ENCODE measurements at places on chromosomes 1 and 21.

DNA sequence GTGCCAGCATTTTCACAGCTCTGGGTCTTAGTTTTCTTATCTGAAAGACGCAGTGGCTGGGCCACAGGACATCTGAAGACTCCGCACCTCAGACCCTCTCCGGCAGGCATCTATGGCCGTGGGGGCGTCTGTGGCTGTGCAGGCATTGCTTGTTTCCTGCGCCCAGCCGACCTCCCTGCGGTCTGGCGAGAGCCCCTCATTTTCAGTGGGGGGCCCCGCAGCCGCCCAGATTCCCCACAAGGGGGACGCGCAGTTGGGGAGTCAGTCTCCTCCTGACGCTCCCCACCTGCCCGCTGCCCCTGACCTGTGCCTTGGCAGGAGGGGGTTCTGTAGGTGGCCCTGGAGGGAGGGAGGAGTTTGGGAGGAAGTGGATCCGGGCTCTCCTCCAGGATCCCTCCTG is 3.5 kb upstream of the TFF1 start:
- DNase-seq: no peak

- DNase-seq: no peak
Measured at GRCh38 chr1:64478594-64479470, 8.9 kb downstream of the CACHD1 start.

GRCh38 chr1:160353223-160353622 is 10.0 kb downstream of the NCSTN start:
- DNase-seq: no peak

DNA sequence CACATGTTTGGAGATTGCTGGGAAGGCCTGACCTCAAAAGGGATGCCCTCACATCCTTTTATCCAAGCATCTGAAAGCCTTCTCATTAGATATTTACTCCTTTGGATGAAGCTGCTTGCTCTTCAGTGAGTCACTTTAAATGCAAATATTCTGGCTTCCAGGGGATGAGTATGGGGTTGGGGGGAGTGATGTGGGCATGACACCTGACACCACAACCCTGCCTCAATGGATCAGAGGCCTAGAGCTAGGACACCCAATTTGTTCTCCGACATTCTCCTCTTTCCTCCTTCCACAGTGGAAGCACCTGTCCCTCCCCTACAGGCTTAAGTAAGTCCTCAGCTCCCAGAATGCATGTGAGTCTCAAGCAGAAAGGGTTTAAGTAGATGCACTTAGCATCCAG is 238.3 kb downstream of the OMA1 start:
- DNase-seq: no peak

- no peak for DNase-seq
Measured at GRCh38 chr1:212651521-212651920, 43.0 kb downstream of the ATF3 start.

DNA sequence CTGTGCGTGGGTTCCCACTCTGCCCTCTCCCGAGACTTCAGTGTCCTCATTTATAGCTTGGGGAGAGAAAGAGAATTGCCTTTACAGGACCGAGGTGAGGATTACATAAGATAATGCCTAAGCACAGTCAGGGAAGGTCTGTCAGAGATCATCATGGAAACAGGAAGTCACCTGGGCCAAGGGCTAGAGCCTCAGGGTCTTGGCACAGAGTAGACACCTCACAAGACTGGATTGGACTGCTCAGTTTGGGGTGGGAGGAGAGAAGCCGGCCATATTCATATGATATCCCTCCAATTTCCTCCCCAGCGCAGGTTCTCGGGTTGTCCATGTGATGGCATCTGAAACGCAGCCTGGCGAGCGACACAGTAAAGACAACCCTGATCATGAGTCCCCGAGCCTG is 3.8 kb downstream of the CNR2 start:
- peak; percentile 41 for DNase-seq

DNA sequence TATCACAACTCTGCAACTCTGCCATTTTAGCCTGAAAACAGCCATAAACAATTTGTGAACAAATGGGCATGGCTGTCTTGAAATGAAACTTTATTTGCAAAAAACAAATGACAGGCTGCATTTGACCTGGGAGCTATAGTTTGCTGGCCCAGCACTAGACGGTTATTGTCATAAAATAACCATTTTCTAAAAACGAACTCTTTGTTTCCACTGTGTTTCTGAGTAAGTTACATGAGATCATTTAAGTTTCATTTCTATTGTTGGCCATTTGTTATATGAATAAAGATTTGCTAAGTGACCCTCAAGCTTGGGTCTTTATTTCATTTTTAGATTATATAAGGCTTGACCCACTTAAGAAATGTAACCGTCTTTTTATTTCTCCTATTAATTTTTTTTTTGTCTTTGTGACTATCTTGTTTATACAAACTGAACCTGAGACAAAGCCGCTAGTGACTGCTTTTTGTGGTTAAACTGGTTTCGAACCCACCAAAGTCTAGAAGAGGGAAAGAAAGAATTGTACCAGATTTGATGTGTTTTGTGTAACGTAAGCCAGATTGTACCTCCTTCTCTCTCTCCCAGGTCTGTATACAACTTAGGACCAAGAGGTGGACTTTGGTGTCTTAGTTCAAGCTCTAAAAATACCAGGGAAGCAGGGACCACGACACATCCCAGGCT is 12.9 kb upstream of the KCNJ15 start:
- DNase-seq: no peak

DNA sequence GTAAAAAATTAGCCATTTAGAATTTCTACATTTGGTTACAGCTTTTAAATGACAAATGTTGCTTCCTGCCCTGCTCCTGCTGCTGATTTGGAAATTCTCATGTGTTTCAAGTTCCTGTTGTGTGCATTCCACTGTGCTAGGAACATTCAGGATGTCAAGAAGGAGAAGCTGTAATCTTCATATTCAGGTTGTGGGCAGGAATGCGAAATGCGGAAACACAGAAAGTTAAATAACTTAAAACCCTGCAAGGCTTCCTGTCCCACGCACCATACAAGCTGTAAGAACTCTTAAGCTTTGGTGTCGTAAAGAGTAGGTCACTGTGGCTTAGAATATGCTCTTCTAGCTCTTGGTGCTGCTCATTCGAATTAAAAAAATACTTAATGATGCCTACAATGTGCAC is 52.6 kb downstream of the S100B start:
- peak; percentile 69 for DNase-seq

- DNase-seq: no peak
Measured at GRCh38 chr1:8152731-8153702, 126.9 kb upstream of the ERRFI1 start.

DNA sequence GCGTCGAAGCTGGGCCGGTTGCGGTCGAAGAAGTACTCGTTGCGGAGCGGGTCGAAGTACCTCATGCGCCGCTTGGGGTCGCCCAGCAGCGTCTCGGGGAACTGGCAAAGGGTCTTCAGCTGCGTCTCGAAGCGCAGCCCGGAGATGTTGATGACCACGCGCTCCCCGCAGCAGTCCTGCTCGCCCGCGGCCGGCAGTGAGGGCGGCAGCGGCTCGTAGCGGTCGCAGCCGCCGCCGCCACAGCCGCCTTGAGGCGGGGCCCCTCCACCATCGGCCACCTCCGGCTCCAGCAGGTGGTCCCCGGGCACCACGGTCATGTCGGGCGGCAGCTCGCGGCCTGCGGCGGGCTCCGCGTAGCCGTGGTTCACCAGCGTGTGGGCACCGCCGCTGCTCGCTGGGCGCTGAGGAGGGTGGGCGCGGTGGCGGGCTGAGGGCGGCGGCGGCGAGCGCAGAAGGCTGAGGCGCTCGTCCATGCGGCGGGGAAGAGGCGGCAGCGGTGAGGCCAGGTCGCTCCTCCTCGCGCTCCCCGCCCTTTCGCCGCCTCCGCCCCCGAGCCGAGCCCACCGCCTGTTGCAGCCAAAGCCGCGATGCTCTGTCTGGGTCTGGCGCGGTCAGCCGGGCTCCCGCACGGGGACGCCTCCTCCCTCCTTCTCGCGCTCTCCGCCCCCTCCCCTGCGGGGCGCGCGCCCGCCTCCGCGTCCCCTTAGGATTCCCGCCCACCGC is at the start of gene KCNA3:
Gene KCNA3, minus strand, starts transcription at position 604 of the 723 bp plus-strand sequence. Its CDS starts 131 bp downstream, at position 473.
- DNase-seq: peak; percentile 61

DNA sequence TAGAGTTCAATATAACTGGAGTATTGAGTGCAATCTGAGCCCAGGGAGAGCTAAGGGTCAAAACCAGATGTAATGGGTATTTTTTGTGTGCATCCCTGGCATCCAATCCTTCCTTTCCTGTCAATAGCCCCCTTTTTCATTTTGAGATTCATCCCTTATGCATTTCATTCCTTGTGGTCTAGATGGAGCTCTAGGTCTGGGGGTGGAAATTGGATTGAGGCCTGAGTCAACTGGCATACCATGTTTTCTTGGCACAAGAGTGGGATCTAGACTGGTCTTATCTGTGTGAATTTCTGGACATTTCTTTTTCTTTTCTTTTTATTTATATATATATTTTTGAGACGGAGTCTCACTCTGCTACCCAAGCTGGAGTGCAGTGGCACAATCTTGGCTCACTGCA is 67.3 kb upstream of the RAB3GAP2 start:
- DNase-seq: no peak

GRCh38 chr21:31273278-31273677 is 70.8 kb downstream of the TIAM1 start:
- no peak for DNase-seq

DNA sequence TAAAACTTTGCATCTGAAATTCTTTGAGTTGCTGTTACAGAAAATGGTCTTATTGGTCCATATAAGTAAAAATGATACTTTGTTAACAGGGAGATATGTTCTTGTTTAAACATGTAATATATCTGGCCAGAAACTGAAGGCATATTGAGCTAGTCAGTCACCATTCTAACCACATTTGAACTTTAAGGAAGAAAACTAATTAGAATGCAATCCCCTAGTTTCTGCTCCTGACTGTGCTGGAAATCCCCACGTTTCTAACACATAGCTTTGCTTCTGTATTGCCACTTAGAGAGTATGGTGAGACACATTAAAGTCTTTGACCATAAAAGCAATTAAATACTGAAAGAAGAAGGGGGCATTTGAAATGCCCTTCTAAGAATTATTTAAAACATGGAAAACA is 32.1 kb upstream of the HIVEP3 start:
- DNase-seq: no peak

GRCh38 chr1:79448426-79448825 is 441.9 kb upstream of the ADGRL4 start:
- DNase-seq: no peak

- DNase-seq: no peak
Measured at GRCh38 chr1:115679141-115679611, 37.4 kb downstream of the VANGL1 start.

- DNase-seq: peak; percentile 48
Measured at GRCh38 chr1:90347366-90347765, 352.5 kb downstream of the ZNF326 start.

GRCh38 chr1:17195731-17196130 is 9.2 kb upstream of the PADI1 start:
- no peak for DNase-seq

- DNase-seq: no peak
Measured at GRCh38 chr1:156578055-156578454, 1.5 kb upstream of the TTC24 start.

- peak; percentile 85 for DNase-seq
Measured at GRCh38 chr1:33256471-33257206, at the start of gene ZNF362. Gene ZNF362 (plus strand): TSS chr1:33256492. CDS start chr1:33270575, 14,083 bp downstream.

DNA sequence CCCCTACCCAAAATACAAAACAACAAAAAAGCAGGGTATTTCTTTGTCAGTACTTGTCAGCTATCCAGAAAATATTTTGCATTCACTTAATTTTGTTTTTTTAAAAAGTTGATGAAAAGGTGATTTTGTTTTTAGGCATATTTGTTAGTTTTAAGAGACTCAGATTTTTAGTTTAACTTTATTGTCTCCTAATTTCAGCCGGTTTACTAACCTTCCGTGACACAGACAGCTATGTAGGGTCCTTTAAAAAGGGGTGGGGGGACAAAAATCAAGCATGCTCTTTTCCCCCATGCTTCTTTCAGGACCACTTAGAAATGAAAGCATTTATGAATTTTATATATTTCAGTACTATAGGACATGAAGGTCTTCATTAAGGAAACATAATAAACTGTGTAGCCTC is 1.6 kb downstream of the PBX1 start:
- DNase-seq: peak; percentile 37

DNA sequence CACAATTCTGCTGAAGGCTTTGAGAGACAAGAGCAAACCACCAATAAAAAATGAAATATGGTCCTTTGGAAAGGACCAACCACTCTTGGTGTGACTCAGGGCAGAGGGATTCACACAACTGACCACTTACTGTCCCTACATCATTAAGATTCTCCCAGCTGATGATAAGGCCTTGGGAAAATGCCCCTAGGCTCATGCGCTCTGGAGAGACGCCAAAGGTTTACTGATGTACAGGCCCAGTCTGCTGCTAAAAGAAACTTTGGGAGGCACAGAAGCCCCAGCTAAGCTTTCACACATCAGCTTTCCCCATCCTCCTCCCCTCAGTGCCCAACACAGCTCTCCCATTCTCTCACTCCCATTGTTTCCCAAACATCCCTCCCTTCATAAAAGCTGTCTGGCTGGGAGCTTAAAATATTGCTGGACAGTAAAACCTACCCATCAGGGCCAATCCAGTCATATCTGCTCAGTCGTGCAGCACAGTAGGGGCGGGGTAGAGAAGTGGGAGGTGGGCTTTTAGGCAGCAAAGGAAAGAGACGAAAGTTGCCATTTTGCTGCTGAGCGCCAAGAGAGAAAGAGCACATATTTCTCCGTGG is at the start of gene GJA8:
Gene GJA8, plus strand, starts transcription at position 543 of the 593 bp plus-strand sequence. CDS start 5,161 bp downstream, outside the sequence.
- DNase-seq: no peak
